ENCODE measurements at places on chromosomes 4 and X. TPM values are rescaled to one million over a fixed set of nuclear protein-coding genes. Genes with fewer than 3 reads are reported as not detected.

DNA sequence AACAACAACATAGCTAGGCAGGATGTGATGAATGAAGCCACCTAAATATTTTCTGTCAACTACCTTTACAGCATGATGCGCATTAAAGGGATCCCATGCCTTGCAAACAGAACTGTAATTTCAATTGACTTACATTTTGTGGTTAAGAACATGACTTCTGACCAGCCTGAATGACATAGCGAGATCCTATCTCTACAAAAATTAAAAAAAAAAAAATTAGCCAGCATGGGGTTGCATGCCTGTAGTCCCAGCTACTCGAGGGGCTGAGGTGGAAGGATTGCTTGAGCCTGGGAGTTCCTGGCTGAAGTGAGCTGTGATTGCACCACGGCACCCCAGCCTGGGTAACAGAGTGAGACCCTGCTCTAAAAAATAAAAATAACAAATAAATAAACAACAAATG is 680.6 kb downstream of the IQCM start:
- H3K4me3 ChIP-seq, result no peak overlapping the region
- DNase-seq, result no peak
- H3K27me3 ChIP-seq, result no peaks in the 10 kb centered on the region
- H3K4me1 ChIP-seq, result no peaks in the 10 kb centered on the region
- H3K27ac ChIP-seq, result no peak overlapping the region
- no peaks in the 10 kb centered on the region for H3K36me3 ChIP-seq

GRCh38 chr4:54542119-54542438 is 115.7 kb upstream of the KIT start:
- DNase-seq, result no peak
- no peaks in the 10 kb centered on the region for H3K27me3 ChIP-seq
- H3K4me1 ChIP-seq, result peaks cover 10% of the 10 kb centered on the region
- no peak overlapping the region for H3K27ac ChIP-seq
- no peak overlapping the region for H3K4me3 ChIP-seq
- no peaks in the 10 kb centered on the region for H3K36me3 ChIP-seq

DNA sequence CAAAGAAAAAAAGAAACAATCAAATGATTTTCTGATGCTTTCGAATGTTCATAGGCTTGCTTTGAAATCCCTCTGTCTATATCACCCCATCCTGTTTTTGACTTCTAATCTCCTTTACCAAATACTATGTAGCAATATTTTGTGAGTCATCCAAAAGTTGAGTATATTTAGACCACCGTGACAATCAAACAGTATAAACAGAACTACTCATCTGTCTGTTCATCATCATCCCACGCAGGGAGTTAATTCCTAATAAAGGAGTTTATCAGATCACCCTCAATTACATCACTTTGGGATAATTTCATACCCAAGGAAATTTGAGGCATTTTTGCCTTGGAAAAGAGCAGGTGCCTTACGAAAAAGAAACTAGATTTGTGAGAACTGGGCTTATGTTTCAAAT is 212.9 kb downstream of the CBR4 start:
- no peak for DNase-seq
- no peak overlapping the region for H3K4me3 ChIP-seq
- no peaks in the 10 kb centered on the region for H3K36me3 ChIP-seq
- peaks cover 39% of the 10 kb centered on the region for H3K4me1 ChIP-seq

GRCh38 chr4:75180790-75181776 is 248.2 kb downstream of the PARM1 start:
- peaks cover 6% of the 10 kb centered on the region for H3K27me3 ChIP-seq
- H3K4me1 ChIP-seq, result no peaks in the 10 kb centered on the region
- no peak overlapping the region for H3K27ac ChIP-seq
- no peaks in the 10 kb centered on the region for H3K36me3 ChIP-seq

DNA sequence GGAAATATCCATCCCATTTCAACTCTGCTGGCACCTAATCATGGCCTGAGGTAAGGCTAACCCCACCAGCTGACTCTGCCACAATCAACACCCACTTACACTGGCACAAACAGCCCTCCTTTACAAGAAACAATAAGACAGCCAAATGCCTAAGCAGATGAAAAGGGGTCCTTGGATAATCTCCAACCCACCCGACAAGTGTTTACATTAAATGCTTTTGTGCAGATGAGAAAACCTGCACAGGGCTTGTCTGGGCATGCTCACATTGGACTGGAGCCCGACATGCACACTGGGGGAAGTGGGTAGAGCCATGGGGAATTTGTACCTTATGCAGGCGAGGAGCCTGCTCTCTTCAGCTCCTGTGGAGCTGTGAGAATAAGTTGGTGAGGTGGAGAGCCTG is 138.9 kb upstream of the ITM2A start:
- no peak overlapping the region for H3K27ac ChIP-seq
- H3K27me3 ChIP-seq, result no peaks in the 10 kb centered on the region
- no peaks in the 10 kb centered on the region for H3K4me1 ChIP-seq
- H3K36me3 ChIP-seq, result no peaks in the 10 kb centered on the region

DNA sequence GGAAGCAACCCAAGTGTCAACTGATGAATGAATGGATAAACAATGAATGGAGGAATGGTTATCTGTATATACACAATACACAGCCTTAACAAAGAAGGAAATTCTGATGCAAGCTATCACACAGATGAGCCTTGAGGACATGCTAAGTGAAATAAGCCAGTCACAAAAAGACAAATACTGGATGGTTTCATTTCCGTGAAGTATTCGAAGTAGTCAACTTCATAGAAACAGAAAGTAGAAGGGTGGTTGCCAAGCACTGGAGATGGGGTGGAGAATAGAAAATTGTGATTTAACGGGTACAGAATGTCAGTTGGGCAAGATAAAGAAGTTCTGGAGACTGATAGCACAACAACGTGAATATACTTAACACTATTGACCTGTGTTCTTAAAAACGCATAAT is 28.2 kb downstream of the CENPU start:
- H3K4me3 ChIP-seq, result no peak overlapping the region
- H3K27me3 ChIP-seq, result no peaks in the 10 kb centered on the region
- no peaks in the 10 kb centered on the region for H3K4me1 ChIP-seq
- H3K27ac ChIP-seq, result no peak overlapping the region
- DNase-seq, result no peak

GRCh38 chrX:6981718-6982406 is 165.7 kb upstream of the STS start:
- H3K4me3 ChIP-seq, result no peak overlapping the region
- H3K27ac ChIP-seq, result no peak overlapping the region
- H3K27me3 ChIP-seq, result no peaks in the 10 kb centered on the region
- peaks cover 7% of the 10 kb centered on the region for H3K36me3 ChIP-seq
- DNase-seq, result no peak

DNA sequence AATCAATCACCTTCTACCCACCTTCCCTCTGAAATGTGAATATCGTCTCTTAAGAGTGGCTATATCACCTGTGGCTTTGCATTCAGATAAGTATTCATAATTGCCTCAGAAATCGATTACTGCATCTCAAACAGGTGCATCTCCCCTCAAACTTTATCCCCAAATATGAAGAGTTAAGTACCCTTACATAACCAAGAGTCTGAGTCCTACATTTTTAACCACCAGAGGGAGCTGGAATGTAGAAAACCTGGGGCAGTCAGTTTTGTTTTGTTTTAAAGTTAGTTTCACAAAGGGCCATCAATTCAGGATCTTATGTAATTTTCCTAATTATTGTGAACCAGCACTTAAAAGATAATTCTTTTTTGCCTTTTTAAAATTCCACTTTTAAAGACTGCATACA is 5.7 kb downstream of the TCEANC start:
- peaks cover 13% of the 10 kb centered on the region for H3K4me1 ChIP-seq
- no peak for DNase-seq
- H3K27ac ChIP-seq, result peak overlapping the region; percentile 66
- peaks cover 16% of the 10 kb centered on the region for H3K36me3 ChIP-seq
- H3K27me3 ChIP-seq, result no peaks in the 10 kb centered on the region
- H3K4me3 ChIP-seq, result no peak overlapping the region

- no peaks in the 10 kb centered on the region for H3K36me3 ChIP-seq
- H3K27me3 ChIP-seq, result no peaks in the 10 kb centered on the region
- peaks cover 68% of the 10 kb centered on the region for H3K4me1 ChIP-seq
- peak overlapping the region; percentile 73 for H3K27ac ChIP-seq
- DNase-seq, result no peak
These were observed 25.5 kb downstream of the PALLD start for GRCh38 chr4:168522356-168522755.

- H3K4me3 ChIP-seq, result no peak overlapping the region
- no peak for DNase-seq
- H3K27ac ChIP-seq, result no peak overlapping the region
- no peaks in the 10 kb centered on the region for H3K36me3 ChIP-seq
- H3K4me1 ChIP-seq, result peaks cover 3% of the 10 kb centered on the region
- H3K27me3 ChIP-seq, result no peaks in the 10 kb centered on the region
These were observed 69.6 kb downstream of the MAML3 start for GRCh38 chr4:140084385-140084784.

- DNase-seq, result no peak
- no peaks in the 10 kb centered on the region for H3K4me1 ChIP-seq
- no peak overlapping the region for H3K27ac ChIP-seq
- H3K27me3 ChIP-seq, result no peaks in the 10 kb centered on the region
- H3K36me3 ChIP-seq, result no peaks in the 10 kb centered on the region
These were observed 40.9 kb upstream of the ANXA3 start for GRCh38 chr4:78510681-78511080.

DNA sequence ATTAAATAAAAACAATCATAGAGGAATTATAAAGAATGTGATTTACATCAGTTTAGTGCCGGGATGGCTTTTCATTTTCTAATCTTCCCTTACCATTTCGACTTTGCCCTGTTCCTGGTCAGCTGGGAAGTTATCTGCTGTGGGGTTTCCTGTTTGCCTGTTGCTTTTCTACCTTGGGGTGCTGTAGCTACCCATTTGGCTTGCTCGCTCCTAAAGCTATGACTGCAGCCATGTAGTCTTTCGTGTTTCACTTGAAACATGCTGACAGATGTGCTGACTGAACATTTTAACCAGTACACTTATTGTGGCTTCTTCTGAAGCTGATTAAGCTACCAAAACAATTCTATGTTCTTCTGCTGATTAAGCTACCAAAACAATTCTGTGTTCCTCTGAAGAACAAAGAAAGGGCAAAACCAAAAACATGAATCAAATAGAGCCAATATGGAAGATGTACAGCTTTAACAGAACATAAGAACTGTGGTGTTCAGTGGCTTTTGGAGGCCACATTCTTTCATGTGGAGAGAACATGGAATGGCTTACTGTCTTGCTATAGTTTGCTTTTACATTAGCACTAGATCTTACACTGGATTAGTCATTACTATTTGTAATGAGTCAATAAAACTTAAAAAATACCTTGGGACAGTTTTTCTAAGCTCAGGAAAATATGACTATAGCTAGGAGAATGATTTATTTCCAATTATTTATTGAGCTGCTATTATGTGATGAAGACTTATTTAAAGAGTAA is 440.4 kb downstream of the SPRY1 start:
- no peak for DNase-seq
- no peak overlapping the region for H3K4me3 ChIP-seq
- H3K27me3 ChIP-seq, result no peaks in the 10 kb centered on the region
- no peaks in the 10 kb centered on the region for H3K36me3 ChIP-seq
- peaks cover 61% of the 10 kb centered on the region for H3K4me1 ChIP-seq

- no peaks in the 10 kb centered on the region for H3K36me3 ChIP-seq
- H3K4me1 ChIP-seq, result no peaks in the 10 kb centered on the region
- DNase-seq, result no peak
- H3K4me3 ChIP-seq, result no peak overlapping the region
These were observed 28.5 kb upstream of the PTPN13 start for GRCh38 chr4:86565651-86566050.

DNA sequence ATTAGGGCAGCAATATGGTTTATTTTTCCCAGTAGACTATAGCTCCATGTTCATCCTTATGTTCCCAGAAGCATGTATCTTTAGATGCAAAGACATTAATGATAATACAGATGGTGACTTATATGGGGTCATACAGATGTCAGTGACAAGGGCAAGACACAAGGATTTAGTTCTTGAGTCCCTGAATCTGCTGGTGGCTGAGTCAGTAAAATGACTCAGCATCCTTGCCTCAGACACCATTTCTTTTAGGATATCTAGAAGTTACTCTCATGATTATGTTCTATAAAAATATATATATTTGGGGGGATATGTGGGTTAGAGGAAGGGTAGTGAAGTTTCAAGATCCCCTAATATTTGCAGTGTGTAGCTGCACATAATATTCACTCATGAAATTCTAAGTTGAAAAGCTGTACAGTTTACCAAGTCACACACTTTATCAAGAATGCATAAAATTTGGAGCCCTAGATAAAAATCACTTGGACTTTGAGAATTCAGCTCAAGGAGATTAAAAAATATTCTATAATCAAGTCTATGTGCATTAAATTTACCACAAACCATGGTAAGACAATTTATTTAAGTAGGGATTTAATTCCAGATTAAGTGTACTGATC is 101.9 kb downstream of the LNX1 start:
- H3K27ac ChIP-seq, result no peak overlapping the region
- no peak for DNase-seq
- peaks cover 9% of the 10 kb centered on the region for H3K4me1 ChIP-seq
- no peak overlapping the region for H3K4me3 ChIP-seq

GRCh38 chr4:54958236-54958635 is 167.2 kb downstream of the KDR start:
- H3K4me1 ChIP-seq, result peaks cover 15% of the 10 kb centered on the region
- no peak overlapping the region for H3K27ac ChIP-seq
- H3K36me3 ChIP-seq, result no peaks in the 10 kb centered on the region
- no peak overlapping the region for H3K4me3 ChIP-seq

DNA sequence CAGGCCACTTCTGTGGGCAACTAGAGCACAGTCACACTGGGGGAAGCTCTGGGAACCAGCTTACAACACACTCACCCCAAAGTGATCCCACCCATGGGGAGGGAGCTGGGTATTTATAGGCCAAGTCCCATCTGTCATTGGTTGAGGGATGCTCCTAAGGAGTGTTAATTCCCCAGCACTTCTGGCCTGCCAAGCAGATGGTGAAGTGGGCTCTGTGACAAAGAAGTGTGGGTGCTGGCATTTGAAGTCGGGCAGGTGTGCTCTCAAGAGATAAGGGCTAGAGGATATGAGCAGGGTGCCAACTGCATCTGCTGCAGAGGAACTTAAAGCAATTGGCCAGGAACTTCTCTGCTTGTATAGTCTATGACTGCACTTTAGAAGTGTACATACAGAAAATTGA is 30.9 kb downstream of the PTCHD1 start:
- H3K4me1 ChIP-seq, result no peaks in the 10 kb centered on the region
- DNase-seq, result no peak
- no peak overlapping the region for H3K4me3 ChIP-seq
- H3K27me3 ChIP-seq, result no peaks in the 10 kb centered on the region

Gene HTN1
- not detected for total RNA-seq

Gene DMP1
- total RNA-seq, result not detected

Gene IL21
- not detected for total RNA-seq

Gene MAGEB16
- total RNA-seq, result not detected

Gene GNRHR
- not detected for total RNA-seq

Gene LNX1
- total RNA-seq, result 9.5 TPM

Gene ARHGAP10
- total RNA-seq, result 59.7 TPM

Gene PNMA5
- not detected for total RNA-seq

Gene HNRNPD
- 93.0 TPM for total RNA-seq

Gene TMEM271
- total RNA-seq, result not detected
